ENCODE measurements at places on chromosomes 7 and 10. TPM values are rescaled to one million over a fixed set of nuclear protein-coding genes. Genes with fewer than 3 reads are reported as not detected.
A peak's percentile ranks its signal among the peaks of the same experiment; 100 is the strongest.

- no peaks in the 10 kb centered on the region for H3K36me3 ChIP-seq
- no peaks in the 10 kb centered on the region for H3K4me1 ChIP-seq
- H3K27me3 ChIP-seq, result no peaks in the 10 kb centered on the region
Measured at GRCh38 chr7:29109899-29110298, 36.4 kb downstream of the CPVL start.

DNA sequence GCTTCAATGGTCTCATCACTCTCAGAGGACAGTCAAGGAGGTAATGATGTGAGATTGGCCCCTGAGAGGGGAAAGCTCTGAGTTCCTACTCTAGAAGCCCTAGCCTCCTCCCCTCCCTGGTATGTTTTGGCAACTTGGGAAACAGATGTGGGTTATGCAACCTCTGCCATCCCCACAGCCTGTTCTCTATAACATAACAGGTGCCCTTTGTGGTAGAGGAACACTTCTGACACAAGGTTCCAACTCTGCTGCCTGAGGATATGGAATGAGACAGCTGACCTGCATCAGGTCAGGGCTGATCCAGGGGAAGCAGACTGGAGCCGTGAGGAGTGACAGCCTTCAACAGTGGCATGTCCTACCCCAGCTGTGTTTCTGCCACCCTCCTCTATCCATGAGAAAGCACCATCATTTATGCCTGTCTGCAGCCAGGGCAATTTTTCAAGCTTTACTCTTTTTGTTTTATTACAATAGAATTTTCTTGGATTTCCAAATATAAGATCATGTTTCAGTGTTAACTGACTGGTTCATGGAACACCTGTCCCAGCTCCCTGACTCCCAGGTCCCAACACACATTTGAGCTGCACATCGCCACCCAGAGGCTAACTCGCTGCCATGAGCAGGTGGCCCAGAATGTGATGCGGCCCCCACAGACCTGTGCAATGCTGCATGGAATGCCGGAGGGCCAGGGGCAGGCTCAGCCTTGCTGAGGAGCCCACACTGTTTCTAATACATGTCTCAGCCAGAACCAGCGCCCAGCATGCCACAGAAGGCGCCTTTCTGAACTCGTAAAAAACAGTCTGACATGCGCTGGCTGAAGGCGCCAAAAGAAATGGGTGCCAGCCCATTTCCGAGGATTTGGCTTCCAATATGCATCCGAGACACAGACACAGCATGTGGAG, 124.8 kb upstream of the CHST15 start:
- H3K27ac ChIP-seq, result no peak overlapping the region
- DNase-seq, result no peak
- H3K36me3 ChIP-seq, result no peaks in the 10 kb centered on the region
- no peaks in the 10 kb centered on the region for H3K27me3 ChIP-seq
- no peak overlapping the region for H3K4me3 ChIP-seq
- H3K4me1 ChIP-seq, result peaks cover 15% of the 10 kb centered on the region

DNA sequence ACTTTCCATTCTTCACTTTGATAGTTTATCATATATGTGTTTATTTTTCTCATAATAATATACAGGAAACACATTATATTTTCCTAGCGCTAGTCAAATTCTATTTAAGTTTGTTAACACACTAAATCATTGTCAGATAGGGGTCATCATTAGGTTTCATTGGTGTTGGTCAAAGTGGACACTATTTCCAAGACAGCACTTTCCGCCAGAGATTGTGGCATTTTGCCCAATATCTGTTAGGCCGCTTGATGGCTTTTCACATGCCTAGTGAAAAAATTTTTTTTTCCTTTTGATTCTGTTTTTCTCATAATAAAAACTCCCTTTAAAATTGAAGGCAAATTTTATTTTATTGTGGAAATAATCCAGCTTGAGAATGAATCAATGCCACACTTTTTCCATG, 495.4 kb upstream of the AKR1E2 start:
- no peak overlapping the region for H3K27ac ChIP-seq
- no peak overlapping the region for H3K4me3 ChIP-seq
- no peaks in the 10 kb centered on the region for H3K36me3 ChIP-seq
- no peaks in the 10 kb centered on the region for H3K27me3 ChIP-seq
- no peak for DNase-seq

- no peak overlapping the region for H3K4me3 ChIP-seq
- H3K27ac ChIP-seq, result no peak overlapping the region
- H3K27me3 ChIP-seq, result no peaks in the 10 kb centered on the region
- DNase-seq, result no peak
Measured at GRCh38 chr7:95736635-95737034, 35.7 kb upstream of the DYNC1I1 start.

- no peak overlapping the region for H3K4me3 ChIP-seq
- no peaks in the 10 kb centered on the region for H3K27me3 ChIP-seq
- H3K36me3 ChIP-seq, result no peaks in the 10 kb centered on the region
- H3K27ac ChIP-seq, result no peak overlapping the region
- DNase-seq, result peak; percentile 68
Measured at GRCh38 chr10:42888504-42889095, 106.0 kb downstream of the BMS1 start.

DNA sequence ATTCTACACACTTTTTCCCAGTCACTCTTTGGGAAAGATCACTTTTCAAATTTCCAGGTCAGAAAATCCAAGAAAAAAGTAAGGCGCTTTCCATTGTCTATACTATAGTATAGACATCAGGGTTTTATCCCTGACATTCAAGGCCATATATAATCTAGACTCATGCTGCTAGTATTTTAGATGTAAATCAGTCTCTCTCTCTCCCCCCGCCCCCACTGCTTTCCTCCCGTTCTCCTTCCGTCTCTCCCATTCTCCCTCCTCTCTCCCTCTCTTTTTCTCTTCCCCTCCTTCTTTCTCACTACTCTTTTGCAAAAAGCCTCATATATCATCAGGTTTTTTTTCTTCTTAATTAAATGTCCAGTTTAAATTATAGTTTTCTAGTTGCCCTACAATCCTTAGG, 154.8 kb downstream of the PHF14 start:
- H3K4me1 ChIP-seq, result no peaks in the 10 kb centered on the region
- H3K36me3 ChIP-seq, result no peaks in the 10 kb centered on the region
- no peak overlapping the region for H3K4me3 ChIP-seq
- no peak overlapping the region for H3K27ac ChIP-seq
- no peaks in the 10 kb centered on the region for H3K27me3 ChIP-seq
- no peak for DNase-seq

GRCh38 chr10:19921300-19922140, 105.3 kb downstream of the PLXDC2 start:
- DNase-seq, result no peak
- no peaks in the 10 kb centered on the region for H3K36me3 ChIP-seq
- peak overlapping the region; percentile 75 for H3K27ac ChIP-seq
- H3K4me3 ChIP-seq, result no peak overlapping the region
- peaks cover 31% of the 10 kb centered on the region for H3K4me1 ChIP-seq
- H3K27me3 ChIP-seq, result no peaks in the 10 kb centered on the region

- no peak for DNase-seq
- no peak overlapping the region for H3K4me3 ChIP-seq
- peaks cover 7% of the 10 kb centered on the region for H3K27me3 ChIP-seq
- H3K4me1 ChIP-seq, result no peaks in the 10 kb centered on the region
- H3K36me3 ChIP-seq, result no peaks in the 10 kb centered on the region
- H3K27ac ChIP-seq, result no peak overlapping the region
Measured at GRCh38 chr7:156988343-156989185, 21.9 kb downstream of the MNX1 start.

- peaks cover 7% of the 10 kb centered on the region for H3K4me1 ChIP-seq
- no peak overlapping the region for H3K4me3 ChIP-seq
- no peaks in the 10 kb centered on the region for H3K36me3 ChIP-seq
- no peaks in the 10 kb centered on the region for H3K27me3 ChIP-seq
- no peak overlapping the region for H3K27ac ChIP-seq
- no peak for DNase-seq
Measured at GRCh38 chr10:74502963-74503608, 323.3 kb upstream of the KAT6B start.

- H3K4me1 ChIP-seq, result peaks cover 51% of the 10 kb centered on the region
- H3K36me3 ChIP-seq, result no peaks in the 10 kb centered on the region
- no peak overlapping the region for H3K4me3 ChIP-seq
Measured at GRCh38 chr7:27164045-27164366, 1.3 kb downstream of the HOXA9 start.

DNA sequence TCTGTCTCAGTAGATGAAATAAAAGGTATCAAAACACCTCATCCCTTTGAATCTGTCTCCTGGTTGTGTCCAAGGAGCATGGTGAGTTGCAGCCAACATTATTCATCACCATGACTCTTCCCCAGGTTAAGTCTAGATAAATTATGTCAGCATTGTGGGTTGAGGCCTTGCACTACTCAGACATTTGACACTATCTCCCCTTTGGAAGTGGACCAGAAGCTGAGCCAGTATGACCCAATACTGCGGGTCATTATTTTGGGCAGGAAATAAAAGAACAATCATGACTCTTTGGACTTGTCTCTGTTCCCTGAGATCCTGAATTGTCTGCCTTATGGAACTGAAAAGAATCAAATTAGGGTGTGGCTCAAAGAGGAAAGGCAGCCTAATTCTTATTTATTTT, 168.2 kb upstream of the FAM171A1 start:
- H3K27me3 ChIP-seq, result no peaks in the 10 kb centered on the region
- DNase-seq, result no peak
- no peak overlapping the region for H3K4me3 ChIP-seq
- H3K36me3 ChIP-seq, result no peaks in the 10 kb centered on the region
- no peaks in the 10 kb centered on the region for H3K4me1 ChIP-seq
- no peak overlapping the region for H3K27ac ChIP-seq

DNA sequence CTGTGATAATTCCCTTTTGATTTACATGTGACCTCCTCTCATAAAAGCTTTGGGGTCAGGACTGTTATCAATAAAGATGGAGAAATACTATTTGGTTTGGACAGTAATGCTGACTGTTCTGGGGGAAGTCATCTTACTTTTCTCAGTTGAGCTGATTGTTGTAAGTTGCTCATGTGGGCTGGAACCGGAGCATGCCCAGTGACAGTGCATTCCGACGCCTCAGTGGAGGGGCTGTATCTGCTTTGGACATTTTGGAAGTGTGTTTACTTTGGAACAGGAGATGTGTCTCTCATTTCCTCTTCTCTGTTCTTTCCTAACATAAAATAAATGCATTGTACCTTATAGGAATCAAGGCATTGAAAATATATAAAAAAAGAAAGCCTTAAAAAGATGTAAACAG, 30.1 kb downstream of the RBM33 start:
- peaks cover 30% of the 10 kb centered on the region for H3K4me1 ChIP-seq
- H3K27ac ChIP-seq, result no peak overlapping the region
- DNase-seq, result no peak
- H3K27me3 ChIP-seq, result no peaks in the 10 kb centered on the region
- H3K4me3 ChIP-seq, result no peak overlapping the region
- peaks cover 10% of the 10 kb centered on the region for H3K36me3 ChIP-seq

Gene MUC12
- total RNA-seq, result 2.5 TPM

Gene BBS9
- 14.7 TPM for total RNA-seq

- DNase-seq, result no peak
- no peaks in the 10 kb centered on the region for H3K36me3 ChIP-seq
- H3K27ac ChIP-seq, result no peak overlapping the region
- H3K27me3 ChIP-seq, result no peaks in the 10 kb centered on the region
- no peak overlapping the region for H3K4me3 ChIP-seq
- H3K4me1 ChIP-seq, result no peaks in the 10 kb centered on the region
Measured at GRCh38 chr7:31476073-31476745, 37.7 kb upstream of the ITPRID1 start.

DNA sequence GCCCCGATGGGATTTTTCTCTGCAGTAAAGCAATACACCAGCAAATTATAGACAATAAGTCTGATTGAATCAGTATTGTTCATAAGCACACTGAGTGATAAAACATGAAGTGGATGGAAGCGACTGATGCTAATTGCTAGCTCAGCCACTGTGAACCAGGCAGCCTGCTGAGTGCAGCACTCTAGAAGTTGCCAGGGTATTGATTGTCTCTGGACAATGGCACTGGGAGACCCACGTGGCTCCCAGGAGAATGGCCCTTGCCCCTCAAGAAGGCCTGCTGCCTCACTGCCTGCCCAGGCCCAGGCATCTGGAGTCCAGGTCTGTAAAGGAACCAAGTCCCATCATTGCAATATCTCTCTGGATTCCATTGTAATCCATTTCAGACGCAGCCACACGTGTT, 80.4 kb upstream of the TCERG1L start:
- H3K27me3 ChIP-seq, result peaks cover 27% of the 10 kb centered on the region
- no peaks in the 10 kb centered on the region for H3K36me3 ChIP-seq
- peaks cover 11% of the 10 kb centered on the region for H3K4me1 ChIP-seq
- H3K4me3 ChIP-seq, result no peak overlapping the region

Gene CPN1
- not detected for total RNA-seq

DNA sequence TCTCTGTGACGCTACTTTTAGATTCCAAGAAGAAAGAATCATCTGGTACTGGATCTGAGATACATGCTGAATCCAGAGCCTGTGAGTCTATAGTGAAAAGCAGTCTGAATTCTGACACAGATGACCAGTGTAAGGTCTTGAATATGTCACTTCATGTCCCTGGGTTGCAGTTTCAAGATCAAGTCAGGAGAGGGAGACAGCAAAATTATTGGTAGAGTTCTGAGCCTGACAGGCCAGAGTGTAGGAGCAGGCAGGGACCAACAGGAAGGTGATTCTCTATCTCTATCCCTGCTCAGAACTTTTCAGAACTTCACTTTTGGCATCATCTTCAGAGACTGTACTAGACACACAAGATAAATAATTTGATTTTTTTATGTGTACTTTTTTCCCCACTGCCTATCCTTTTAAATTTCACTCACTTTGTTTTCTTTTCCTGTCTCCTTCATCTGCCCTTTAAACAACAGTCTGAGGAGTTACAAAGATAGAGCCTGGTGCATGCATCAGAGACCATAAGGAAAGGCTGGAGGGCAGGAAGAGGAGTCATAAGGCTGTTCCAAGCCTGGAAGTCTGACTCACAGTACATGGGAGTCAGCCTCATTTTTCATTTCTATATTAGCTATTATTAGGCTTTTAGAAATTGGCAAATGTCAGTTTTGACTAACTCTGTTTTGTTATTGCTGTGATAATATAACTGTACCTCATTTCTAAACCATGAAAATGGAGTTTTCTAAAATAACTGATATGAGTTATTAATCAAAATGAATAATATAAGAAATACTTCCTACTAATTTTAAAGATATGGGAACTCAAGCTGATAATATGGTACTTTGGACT, 120.2 kb upstream of the TMEM229A start:
- H3K4me3 ChIP-seq, result no peak overlapping the region
- H3K27ac ChIP-seq, result no peak overlapping the region
- DNase-seq, result no peak

- DNase-seq, result no peak
- H3K4me1 ChIP-seq, result no peaks in the 10 kb centered on the region
- H3K27ac ChIP-seq, result no peak overlapping the region
- no peaks in the 10 kb centered on the region for H3K27me3 ChIP-seq
Measured at GRCh38 chr7:22812353-22812752, 10.3 kb downstream of the TOMM7 start.

Gene SPDYE3
- not detected for total RNA-seq

GRCh38 chr10:73887294-73888039, 13.1 kb upstream of the CAMK2G start:
- no peaks in the 10 kb centered on the region for H3K27me3 ChIP-seq
- H3K27ac ChIP-seq, result peak overlapping the region; percentile 87
- peaks cover 35% of the 10 kb centered on the region for H3K4me1 ChIP-seq
- DNase-seq, result peak; percentile 93
- H3K4me3 ChIP-seq, result peak overlapping the region; percentile 24

Gene PKD2L1
- total RNA-seq, result not detected

Gene METTL27
- total RNA-seq, result 4.0 TPM

DNA sequence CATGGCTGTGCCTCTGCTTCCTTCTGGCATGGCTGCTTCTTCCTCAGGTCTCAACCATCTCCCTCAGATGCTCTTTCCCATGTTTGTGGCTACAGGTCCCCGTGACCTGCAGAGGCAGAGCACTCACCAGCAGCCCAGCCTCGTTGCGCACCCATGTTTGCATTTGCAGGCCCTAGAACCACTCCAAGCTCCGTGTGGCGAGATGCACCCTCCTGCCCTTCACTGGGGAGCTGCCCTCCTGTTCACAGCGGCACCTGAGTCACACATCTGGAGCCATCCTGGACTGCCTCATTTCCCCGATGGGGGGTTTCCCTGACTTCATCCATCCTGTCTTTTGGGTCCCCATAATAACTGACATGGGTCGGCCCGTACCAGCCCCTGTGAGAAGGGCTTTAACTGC, 35.9 kb downstream of the EGFR start:
- DNase-seq, result no peak
- H3K4me1 ChIP-seq, result peaks cover 89% of the 10 kb centered on the region
